ENCODE measurements at places on chromosomes 5 and 9.

DNA sequence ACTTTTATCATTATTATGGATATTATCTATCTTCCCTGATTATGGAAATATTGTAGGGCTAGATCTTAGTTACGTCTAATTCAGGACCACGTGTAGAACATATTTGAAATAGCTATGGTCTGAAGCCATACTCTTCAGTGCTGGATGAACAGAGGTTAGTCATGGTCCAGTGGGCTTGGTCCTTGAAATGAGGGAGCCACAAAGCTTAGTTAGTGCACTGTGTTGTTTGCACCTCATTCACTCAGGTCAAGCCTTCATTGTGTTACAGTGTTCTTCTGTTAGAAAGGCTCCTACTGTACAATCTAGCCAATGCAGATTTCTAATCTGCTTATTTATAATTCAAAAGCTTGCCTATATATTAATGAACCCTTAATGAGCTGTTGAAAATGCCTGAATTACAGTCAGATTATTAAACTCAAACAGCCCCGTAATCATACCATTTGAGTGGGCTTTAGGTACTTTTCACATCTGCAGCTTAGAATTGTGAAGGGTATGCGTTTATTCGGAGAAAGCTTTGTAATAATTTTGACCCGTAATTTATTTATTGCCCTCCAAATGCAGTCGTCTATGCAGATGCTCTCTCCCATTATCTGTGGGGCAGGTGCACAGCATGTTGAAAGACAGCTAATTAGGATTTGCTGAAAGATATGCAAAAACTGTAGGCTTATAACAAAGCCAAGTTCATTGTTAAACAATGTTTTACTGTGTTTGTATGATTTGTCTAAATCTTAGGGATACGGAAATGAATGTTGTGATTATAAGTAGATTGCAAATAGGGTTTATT, 164.9 kb downstream of the PBX3 start:
- no peak for DNase-seq

DNA sequence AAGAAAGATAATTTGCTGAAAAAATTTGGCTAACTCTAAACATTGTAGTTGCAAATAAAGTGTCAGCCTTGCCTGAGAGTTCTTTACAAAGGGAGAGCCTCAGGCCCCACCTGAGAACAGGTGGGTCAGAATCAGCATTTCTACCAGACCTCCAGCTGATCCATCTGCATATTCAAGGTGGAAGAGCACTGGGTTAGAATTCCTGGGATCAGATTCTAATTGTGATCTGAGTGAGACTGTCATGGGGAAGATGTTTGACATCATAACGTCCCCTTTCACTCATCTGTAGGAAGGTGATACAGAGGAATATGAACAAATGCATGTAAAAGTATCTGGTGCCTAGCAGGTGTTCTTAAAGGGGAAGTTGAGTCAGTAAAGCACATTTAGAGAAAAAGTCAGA, 54.6 kb downstream of the FBXL7 start:
- DNase-seq: no peak

DNA sequence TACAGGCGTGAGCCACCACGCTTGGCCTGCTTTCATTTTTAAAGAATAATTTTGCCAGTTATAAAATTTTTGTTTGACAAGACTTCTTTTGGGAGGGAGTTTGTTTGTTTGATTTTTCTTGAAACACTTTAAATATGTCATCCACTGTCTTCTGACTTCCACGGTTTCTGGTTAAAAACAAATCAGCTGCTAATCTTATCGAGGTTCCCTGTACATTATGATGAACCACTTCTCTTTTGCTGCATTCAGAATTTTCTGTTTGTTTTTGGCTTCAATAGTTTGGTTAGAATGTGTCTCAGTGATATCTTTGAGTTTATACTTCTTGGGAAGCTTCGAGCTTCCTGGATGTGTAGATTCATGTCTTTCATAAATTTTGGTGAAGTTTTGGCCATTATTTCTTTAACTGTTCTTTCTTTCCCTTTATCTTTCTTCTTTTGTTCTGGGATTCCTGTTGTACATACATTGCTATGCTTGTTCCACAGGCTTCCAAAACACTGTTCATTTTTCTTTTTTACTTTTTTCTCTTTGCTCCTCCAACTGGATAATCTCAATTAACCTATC, 60.8 kb downstream of the MSX2 start:
- DNase-seq: no peak

DNA sequence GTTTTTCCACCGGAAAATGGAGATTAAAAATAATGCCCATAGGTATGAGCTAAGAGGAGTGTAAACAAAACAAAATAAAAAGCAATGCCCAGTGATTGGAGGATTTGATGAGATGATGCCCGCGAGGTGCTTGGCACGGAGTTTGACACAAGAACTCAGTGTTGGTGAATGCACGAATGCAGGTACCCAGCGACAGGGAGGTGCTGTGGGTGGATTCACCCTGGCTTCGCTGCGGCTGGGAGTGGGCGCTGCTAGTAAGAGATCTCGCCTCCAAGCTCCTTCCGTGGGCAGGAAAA, 526 bp upstream of the STXBP1 start:
- DNase-seq: no peak

DNA sequence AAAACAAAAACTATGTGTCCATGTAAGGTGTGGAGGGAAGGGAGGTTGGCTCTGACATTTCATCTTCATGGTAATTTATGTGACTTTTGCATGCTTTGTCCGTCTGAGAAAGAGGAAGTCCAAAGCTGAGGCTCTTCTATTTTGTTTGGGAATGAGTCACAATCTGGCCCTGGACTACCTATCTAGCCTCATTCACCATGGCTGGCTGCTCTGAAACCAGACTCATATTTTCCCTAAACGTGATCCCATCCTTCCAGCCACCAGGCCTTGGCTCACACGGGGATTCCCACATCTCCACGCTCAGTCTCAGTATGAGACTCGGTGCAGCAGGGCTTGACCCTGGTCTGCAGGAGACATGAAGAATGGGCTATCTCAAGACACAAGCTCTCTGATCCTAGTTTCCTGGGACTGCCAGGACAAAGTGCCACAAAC, 672.8 kb downstream of the ACTL7B start:
- no peak for DNase-seq

DNA sequence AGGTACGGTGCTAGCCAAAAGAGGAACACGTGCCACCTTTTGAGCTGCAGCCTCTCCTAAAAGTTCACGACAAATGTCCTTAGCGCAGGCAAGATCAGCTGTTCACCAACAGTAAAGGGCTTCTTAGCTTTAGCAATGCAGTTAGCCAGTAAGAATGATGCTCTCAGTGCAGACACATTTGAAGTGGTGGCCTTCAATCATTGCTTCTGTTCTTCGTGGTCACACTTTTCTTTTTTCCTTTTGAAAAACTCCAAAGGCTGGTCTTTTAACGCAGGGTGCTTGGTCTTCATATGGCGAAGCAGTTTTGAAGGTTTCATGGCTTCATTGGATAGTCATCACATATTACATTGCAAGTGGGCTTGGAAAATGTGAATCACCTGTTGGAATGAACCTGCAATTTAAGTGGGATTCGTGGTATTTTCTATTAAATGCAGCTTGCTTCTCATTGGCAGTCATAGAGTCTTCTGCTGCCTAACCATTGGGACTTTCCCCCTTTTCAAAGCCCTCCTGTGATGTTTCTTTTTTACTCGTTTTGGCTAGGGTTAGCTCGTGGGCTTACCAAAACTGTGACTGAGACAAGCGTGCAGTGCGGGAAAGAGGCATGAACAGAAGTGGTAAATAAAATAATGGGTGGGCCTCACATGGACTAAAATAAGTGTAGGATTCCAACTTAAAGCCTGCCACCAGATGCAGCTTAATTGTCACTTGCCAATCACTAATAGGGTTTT, 100.9 kb downstream of the MRPL36 start:
- DNase-seq: no peak

GRCh38 chr5:31144364-31144763, 49.1 kb upstream of the CDH6 start:
- no peak for DNase-seq

GRCh38 chr5:111016801-111017200, 54.7 kb upstream of the TSLP start:
- no peak for DNase-seq

GRCh38 chr5:94174748-94175411, 433.5 kb upstream of the POU5F2 start:
- DNase-seq: no peak

- DNase-seq: no peak
Observed at GRCh38 chr9:19145881-19146280, 18.6 kb upstream of the PLIN2 start.

- DNase-seq: no peak
Observed at GRCh38 chr5:107477492-107477891, 193.2 kb downstream of the EFNA5 start.

DNA sequence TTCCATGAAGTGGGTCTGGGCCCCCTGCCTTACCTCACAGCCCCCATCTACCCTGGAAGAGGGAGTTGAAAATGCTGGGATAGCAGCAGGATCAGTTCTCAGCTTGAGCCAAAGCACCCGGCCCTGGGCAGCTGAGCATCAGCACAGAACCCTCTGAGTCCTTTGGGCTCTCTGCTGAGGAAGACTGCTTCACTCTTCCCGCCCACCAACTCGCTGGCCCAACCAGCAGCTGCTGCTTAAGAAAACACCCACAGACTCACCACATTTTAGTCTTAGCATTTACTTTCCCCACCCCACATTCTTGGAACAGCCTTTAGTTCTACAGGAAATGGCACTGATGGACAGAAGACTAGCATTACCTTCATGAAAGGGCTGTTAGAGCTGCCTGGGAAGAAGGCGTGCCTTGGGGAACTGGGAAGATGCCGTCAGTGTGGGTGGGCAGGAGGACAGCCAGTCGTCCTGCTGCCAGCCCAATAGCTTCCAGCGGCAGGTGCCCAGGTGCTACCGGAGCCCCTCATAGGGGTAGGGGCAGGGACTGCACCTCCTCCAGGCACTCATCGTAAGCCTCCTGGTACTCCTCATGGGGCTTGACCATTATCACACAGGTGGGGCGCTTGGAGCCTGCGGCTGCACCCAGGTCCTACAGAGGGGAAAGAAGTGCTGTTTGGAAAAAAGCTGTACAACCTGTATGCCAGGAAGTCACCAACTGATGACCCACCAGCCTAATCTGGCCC, 4.3 kb downstream of the NHP2 start:
- DNase-seq: no peak

DNA sequence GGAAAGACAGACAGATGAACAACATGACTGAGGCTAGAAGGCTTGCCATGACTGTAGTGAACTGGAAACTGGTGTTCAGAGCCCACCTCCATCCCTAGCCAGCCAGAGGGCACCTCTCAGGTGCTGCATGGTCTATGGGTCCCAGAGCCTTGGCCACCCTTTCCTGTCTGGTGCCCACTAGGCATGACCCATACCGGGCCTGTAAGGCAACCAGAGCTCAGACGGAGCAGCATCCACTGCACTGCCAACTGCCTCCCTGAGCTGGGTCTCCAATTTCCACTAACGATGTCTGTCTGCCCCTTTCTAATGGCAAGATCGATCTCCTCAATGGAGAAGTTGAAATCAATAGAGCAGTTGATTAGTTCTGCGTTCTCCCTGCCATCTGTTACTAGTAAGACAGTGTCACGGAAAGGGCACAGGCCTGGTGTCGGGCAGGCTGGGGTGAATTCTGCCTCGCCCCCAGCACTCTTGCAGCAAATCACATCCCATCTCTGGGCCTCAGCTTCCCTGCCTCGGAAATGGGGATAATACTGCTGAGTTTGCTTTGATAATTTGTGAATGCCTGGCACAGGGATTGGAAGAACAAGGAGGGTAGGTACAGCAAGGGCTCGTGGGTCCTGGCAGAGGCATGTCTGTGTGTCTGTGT, 172.3 kb upstream of the MVB12B start:
- no peak for DNase-seq

- no peak for DNase-seq
Observed at GRCh38 chr5:180339583-180340183, 13.5 kb downstream of the GFPT2 start.

- no peak for DNase-seq
Observed at GRCh38 chr9:125758986-125759763, 12.0 kb downstream of the PBX3 start.

GRCh38 chr5:174583071-174583470, 141.3 kb upstream of the MSX2 start:
- DNase-seq: no peak

- no peak for DNase-seq
Observed at GRCh38 chr9:93154293-93154903, 20.3 kb upstream of the NINJ1 start.

- no peak for DNase-seq
Observed at GRCh38 chr5:124823380-124823779, 76.9 kb upstream of the ZNF608 start.

DNA sequence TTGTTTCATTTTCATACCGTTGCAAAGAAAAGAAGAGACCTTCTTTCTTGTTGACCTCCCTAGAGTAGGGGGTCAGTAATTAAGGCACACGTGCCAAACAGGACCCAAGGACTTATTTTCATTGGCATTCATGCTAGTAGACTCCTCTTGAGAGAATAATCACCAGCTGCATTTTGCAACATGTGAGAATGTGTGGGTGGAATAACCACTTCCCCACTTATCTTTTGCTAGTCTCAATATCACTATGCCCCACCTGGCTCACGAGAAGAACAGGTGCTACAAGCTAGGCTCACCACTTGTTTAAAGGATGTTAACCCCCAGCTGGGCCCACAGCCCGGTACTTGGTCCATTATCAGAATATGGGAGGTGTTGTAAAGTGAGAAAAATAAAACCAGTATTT, 460.7 kb upstream of the MEF2C start:
- no peak for DNase-seq

- no peak for DNase-seq
Observed at GRCh38 chr5:131228646-131229045, 35.2 kb upstream of the CDC42SE2 start.

DNA sequence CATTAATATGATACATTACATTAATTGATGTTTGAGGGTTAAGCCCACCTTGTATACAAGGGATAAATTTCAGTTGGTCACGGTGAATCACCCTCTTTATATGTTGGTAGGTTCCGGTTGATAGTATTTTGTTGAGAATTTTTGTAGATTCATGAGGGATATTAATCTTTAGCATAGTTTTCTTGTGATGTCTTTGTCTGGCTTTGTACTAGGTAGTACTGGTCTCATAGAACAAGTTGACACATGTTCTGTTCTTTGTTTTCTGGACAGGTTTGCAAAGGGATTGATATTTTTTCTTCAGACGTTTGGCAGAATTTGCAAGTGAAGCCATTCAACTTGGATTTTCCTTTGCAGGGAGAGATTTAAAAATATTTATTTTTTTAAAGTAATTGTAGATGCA, 49.1 kb upstream of the CLK4 start:
- DNase-seq: no peak

DNA sequence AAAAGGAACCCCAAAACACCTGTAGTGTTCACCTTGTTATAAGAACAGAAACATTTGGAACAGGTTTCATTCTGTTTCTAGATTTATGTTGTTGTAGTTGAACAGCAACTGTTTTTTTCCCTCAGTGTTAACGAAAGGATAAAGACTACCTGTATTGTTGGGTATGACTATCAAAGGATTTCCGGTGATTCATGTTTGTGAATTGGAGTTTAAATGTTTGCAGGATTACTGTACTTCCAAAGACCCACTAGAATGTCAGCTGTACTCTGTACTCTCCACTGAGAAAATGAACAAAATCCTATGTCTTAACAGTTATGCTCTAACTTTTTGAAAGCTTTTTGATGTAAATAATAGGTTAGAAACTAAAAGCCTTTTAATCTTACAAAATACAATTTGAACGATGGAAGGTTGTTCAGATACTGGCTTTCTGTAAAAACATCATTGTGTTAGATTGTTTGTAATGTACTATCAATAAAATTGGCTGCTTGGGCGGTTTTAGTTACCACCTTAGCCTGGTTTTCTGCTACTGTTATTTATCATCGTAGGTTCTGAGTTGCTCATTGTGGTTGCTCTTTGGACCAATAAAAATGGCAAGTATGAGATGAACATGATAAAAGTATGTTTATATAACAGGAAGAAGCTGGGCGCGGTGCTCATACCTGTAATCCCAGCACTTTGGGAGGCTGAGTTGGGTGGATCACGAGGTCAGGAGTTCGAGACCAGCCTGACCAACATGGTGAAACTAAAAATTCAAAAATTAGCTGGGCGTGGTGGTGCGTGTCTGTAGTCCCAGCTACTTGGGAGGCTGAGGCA, 44.1 kb downstream of the DCP2 start:
- DNase-seq: no peak

Measured in activated CD4-positive, alpha-beta T cell treated with anti-CD3 and anti-CD28 coated beads, Interleukin-2, amount 50 U/mL, for 24 hours (primary cell).